ENCODE measurements at places on chromosomes 1 and 21. TPM values are rescaled to one million over a fixed set of nuclear protein-coding genes. Genes with fewer than 3 reads are reported as not detected.

SPATA45 gene
- not detected for total RNA-seq

DNA sequence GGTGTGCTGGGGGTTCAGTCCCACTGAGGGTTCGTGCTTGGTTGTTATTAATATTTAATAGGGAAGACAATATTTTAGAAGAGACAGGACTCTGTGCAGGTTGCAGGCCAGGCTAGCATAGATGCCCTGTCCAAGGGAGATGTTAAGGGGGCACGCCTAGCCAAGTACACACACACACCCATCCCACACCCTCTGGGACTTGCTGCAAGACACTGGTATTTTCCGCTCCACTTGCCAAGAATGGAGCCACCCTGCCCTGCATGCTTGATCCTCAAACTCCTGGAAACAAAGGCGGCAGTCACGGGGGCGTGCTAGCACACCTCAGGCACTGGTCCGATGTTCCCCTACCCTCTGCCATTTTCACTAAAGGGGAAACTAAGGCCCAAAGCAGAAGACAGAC, 99.1 kb downstream of the MRPL37 start:
- DNase-seq, result no peak

GRCh38 chr1:186155594-186155993, 219.5 kb downstream of the TPR start:
- peak; percentile 12 for DNase-seq

GRCh38 chr1:110541906-110542395, 23.0 kb upstream of the KCNA10 start:
- no peak for DNase-seq

GRCh38 chr1:170307426-170307825, 161.7 kb downstream of the NTMT2 start:
- no peak for DNase-seq

DNA sequence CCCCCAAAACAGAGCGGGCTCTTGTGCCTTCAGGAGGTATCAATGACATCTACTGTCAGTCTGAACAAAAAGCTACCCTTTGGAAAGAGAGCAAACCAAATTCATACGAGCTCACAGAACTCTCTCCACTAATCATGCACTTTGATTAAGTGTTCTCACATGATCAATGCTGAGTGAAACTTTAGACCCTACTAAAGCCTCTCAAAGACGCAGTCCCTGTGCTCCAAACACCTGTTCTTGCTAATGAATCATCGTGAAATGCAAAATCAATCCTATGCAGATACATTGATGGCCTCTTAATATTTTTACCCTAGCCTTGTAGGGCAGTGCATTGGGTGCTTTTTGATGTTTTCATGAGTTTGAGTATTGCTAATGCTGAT, 113.4 kb downstream of the ZBTB18 start:
- DNase-seq, result no peak

- DNase-seq, result no peak
These were observed 398.5 kb downstream of the NUF2 start for GRCh38 chr1:163720294-163720693.

ANKRD34A gene
- total RNA-seq, result 0.69 TPM

- no peak for DNase-seq
These were observed 156.4 kb upstream of the ZC3H12A start for GRCh38 chr1:37317870-37318467.

DNA sequence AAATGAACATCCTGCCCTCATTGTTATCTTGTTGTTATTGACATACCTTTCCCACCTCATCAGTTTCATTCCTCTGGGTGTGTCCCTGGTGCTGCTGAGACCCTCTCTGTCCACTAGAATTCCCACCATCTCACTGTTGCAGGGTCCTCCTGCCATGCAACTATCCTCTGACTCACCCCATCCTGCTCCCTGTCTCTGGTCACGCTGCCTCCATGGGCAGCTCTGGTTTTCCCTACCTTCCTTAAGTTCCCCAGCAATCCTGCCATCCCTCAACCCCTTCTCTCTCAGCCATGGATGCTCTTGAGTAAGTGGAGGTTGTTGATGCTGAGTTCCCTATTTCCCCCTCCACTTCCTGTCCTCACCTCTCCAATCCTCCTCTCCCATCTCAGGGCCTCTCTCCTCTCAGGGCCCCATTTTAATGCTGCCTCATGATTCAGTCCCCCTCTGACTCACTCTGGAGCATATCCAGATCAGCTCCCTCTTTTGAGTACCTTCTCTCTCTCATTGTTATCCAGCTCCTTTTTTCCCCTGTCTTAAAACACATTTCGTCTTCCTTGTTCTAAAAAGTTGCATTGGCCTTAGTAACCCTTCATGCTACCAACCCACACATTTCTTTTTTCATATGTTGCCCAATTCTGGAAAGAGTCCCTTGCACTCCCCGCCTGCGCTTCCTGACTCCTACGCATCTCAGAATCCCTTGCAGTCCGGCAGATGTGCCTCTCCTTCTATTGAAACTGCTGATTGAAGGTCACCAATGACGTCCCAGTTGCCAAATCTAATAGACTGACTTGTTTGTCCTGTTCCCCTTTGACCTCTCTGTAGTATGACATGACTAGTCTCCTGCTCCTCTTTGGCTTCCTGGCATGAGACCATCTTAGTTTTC, 92.0 kb downstream of the CNIH3 start:
- DNase-seq, result no peak

DNA sequence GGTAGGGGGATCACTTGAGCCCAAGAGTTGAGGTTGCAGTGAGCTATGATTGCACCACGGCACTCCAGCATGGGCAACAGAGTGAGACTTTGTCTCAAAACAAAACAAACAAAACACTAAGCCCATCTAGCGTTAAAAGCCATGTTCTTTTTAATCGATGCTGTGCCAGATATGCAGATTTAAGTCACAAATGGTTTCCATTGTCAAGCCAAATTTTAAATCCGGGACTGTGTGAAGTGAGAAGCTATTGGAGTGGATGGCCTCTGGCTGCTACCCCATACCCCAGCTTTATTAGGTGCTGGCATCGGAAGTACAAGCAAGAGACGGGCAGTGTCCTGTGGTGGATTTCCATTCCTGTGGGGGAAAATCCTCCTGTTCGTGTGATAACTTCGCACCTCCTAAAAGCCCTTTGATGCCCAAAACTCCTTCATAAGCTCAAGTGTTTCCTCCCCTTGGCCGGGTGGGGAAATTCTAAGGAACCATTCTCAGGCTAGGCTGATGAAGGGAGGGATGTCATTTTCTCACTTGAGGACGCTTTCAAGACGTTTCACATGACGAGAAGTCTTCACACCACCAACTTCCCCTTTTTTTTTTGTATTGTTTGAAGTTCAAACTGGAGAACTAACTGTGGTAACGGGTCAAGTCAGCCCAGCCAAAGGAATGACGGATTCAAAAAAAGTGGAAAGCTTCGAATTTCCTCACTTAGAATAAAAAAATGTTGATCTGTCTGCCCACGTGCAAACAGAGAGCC, 140.8 kb downstream of the KAZN start:
- no peak for DNase-seq

ACTL8 gene
- 0.08 TPM for total RNA-seq
